ENCODE measurements at places on chromosomes 1 and 21.
A peak's percentile ranks its signal among the peaks of the same experiment; 100 is the strongest.

- DNase-seq, result no peak
Measured at GRCh38 chr1:165539908-165540307, 3.9 kb upstream of the LRRC52 start.

DNA sequence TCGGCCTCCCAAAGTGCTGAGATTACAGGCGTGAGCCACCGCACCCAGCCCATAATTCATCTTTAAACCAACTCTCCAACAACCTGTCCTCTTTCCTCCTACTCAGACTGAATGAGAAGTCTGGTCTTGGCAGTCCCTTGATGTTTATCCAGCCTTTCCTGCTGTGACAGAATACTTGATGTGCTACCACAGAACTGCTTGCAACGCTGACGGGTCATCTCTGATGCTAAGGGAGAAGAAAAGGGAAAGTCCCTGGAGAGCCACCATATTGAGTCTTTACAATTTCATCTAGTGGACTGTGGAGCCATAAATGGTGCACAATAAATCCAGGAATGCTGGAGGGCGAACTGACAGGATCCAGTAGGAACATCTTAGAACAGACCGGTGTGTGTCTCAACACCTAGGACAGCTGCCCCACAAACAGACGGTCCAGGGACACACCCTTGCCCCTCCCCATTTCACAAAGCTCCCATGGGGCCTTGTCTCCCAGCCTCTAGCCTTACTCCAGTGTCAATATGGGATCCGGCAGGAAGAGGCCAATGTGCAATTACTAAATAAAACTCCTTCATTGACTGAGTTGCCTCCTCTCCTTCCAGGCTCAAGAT lies 30.7 kb downstream of the JAK1 start:
- DNase-seq, result no peak

- no peak for DNase-seq
Measured at GRCh38 chr1:39488793-39489566, 2.5 kb upstream of the BMP8A start.

DNA sequence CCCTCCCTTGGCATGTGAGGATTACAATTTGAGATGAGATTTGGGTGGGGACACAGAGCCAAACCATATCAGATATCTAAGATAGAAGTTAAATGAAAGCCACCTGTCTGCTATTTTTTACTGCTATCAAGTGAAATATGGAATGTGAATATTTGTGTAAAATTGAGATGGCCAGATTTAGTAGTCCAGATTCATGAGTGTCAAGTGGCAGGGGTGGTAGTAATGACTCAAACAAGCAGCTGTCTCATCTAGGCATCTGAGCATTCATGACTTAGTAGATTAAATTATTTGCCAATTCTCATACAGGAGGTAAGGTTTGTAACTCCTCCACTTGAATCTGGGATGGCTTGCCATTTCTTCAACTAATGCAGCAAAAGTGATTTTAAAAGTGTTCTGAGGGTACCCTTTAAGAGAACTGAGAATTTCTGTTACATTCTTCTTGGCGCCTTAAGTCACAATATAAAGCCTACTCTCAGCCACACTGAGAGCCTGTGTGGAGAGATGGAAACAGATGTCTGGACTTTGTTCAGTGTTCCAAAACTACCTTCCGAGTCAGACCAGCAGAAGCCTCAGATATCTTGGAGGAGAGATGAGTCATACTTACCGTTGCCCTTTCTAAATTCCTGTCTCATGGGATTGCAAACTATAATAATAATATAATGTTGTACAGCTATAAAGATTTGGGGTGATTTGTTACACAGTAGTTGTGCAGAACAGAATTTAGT lies 1065.6 kb upstream of the TMPRSS15 start:
- no peak for DNase-seq

DNA sequence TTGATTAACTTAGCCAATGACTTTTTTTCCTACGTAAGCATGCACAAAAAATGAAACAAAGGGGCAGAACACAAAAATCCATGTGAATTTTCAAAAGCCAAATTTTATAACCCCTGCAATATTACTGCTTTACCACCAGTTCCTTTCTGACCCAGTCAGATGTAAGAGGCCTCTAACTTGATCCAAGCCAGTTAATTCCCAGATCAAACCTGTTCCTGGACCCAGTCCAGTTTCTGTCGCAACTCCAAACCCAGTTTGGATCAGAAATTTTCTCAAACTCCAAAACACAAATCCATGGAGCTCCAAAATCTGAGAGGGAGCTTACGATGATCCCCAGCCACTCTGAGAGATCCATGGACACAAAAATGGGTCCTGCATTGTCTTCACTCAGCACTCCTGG lies 7.8 kb upstream of the ZYG11A start:
- DNase-seq, result no peak

- DNase-seq, result no peak
Measured at GRCh38 chr1:182430263-182431068, 19.5 kb upstream of the RGSL1 start.

DNA sequence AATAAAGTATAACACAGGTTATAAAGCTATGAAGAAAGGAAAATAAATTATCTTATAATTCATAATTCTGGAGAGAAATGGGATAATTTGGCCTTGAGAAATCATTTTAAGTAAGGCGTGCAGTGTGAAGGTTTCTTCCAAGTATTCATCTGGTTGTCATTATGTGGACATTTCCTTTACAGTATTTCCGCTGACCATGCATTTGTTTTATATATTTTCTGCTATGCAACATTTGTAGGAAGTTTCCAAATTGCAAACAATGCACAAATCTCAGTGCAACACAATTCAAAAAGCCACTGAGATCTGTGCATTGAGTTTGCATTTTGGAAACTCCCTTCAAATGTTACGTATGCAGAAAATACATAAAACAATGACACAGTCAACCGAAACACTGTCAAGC lies 17.8 kb downstream of the ZNF670 start:
- no peak for DNase-seq

DNA sequence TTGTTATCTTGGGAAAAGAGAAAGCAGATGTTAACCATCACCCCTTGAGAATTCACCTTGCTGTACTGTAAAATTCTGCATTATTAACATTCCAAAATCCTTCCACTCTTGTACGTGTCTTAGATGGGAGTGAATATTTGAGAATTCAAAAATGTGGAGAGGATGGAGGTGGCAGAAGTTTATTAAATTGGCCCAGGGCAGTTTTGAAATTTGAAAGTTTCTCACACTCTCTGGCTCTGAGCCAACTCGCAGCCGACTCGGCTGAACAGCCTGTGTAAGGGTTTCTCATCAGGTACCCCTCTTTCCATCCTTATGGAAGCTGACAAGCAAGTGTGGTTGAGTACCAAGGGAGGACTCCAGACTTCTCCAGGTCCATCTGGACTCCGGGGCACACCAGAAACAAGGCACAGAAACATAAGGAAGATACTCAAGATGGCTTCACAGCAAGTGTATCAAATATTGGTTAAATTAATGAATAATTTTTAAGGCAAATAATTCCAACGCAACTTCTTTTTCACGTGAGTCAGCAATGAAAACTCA lies 45.1 kb downstream of the RRAGC start:
- no peak for DNase-seq

GRCh38 chr1:101479945-101480344 lies 243.1 kb downstream of the S1PR1 start:
- DNase-seq, result no peak

DNA sequence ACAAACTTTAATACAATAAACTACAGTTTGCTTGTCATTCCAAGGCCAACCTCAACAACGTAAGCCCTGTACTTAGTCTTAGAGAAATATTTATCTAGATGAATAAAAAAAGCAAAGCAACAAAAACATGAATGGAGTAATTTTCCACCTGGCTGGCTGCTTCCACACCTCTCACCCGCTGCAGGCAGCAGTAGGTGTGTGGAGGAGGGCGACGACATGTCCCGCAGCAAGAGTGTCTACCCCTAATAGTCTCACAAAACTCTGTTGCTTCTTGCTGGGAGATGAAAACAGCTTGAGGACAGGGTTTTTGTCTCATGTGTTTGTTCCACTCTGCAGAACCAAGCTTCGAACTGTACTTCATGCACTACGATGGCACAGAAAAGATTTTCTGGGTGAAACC lies 48.8 kb upstream of the IGSF5 start:
- DNase-seq, result no peak

DNA sequence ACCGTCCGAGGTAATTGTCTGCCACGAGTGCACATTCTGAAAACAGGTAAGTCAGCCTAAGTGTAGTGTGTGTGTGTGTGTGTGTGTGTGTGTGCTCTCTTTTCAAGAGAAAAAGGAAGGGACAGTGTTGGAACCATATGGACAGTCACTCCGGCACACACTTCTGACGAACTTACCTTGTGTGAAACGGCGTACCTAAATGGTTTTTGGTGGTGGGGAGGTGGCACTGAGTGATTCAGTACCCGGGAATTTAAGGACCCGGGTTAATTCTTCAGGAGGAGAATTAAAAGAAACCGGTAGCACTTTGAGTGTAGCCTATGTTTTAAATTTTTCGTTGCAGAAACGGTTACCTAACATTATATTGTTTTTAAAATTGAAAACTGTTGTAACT lies 286 bp downstream of the ODR4 start:
- DNase-seq, result no peak

- DNase-seq, result no peak
Measured at GRCh38 chr1:19381261-19381660, 69.1 kb downstream of the SLC66A1 start.

DNA sequence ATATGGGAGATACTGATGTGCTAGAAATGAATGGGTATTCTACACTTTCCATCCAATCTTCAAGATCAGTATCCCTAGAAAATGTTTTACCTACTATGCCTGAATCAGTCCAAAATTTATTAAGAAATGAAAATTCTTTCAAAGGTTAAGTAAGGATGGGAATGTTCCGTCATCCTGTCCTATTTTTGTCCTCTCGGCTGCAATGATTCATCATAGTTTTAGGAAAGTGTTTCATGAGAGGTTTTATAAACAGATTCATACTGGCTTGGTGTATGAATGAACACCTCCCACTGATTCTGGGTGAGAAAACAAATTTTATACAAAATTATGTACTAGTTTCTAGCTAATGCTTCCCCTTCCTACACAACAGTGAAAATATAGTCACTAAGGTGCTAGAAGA lies 504.6 kb upstream of the NR5A2 start:
- no peak for DNase-seq

- no peak for DNase-seq
Measured at GRCh38 chr1:4854367-4854766, 200.0 kb downstream of the AJAP1 start.

DNA sequence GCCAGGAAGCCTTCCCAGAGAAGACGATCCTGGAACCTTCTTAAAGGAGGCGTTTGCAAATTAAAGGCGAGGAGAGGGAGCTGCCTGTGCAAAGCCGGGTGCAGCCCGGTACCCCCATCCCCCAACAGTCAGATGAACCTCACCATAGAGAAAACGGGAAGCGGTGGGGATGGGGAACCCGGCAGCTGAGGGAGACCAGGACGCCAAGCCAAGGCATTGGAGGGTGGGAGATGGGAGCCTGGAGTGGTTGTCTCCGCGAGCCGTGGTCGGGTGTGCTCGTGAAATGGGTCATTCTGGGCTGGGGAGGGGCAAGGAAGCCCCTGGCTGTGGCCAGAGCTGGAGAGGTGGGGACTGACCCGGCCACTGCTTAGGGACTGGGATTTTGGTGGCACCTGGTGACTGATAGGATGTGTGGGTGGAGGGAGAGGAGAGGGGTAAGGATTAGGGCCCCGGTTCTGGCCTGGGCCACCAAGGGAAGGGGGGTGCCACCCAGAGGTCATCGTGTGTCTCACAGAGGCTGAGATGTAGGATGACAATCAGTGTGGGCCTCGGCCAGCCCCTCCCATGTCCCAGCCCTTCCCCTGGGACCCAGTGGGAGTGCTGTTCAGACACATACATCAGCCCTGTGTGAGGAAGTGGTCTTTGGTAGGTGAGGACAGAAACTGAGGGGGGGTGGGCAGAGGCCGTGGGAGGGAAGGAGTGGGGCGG lies 676 bp upstream of the PADI2 start:
- DNase-seq, result no peak

- DNase-seq, result peak; percentile 12
Measured at GRCh38 chr1:19390901-19391595, 78.9 kb downstream of the SLC66A1 start.

GRCh38 chr1:20109223-20109856 lies 10.0 kb downstream of the PLA2G2D start:
- no peak for DNase-seq

- no peak for DNase-seq
Measured at GRCh38 chr1:60502506-60502905, 428.9 kb upstream of the C1orf87 start.

DNA sequence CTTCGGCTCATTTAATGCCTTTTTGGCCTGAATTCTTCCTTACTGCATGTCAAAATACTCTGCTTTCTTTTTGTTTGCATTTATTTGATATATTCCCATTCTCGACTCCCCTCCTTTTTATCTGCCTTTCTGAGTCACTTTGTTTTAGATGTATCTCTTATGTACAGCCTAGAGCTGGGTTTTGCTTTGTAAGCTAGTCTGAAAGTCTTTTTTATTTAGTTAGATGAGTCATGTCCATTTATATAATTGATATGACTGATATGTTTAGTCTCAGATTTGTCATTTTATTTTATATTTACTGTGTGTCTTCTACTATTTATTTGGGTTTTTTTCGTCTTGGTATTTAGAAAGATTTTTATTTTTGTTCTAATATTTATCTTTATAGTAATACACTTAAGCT lies 33.6 kb upstream of the GNG5 start:
- peak; percentile 7 for DNase-seq

Measured in LoVo (cell line).